ENCODE measurements at places on chromosomes 16 and 17. TPM values are rescaled to one million over a fixed set of nuclear protein-coding genes. Genes with fewer than 3 reads are reported as not detected.
A peak's percentile ranks its signal among the peaks of the same experiment; 100 is the strongest.

- DNase-seq = peak; percentile 97
Observed at GRCh38 chr16:30409125-30410060, 2.0 kb downstream of the ZNF771 start.

GRCh38 chr16:65716737-65717700, 595.2 kb upstream of the CDH11 start:
- no peak for DNase-seq

DNA sequence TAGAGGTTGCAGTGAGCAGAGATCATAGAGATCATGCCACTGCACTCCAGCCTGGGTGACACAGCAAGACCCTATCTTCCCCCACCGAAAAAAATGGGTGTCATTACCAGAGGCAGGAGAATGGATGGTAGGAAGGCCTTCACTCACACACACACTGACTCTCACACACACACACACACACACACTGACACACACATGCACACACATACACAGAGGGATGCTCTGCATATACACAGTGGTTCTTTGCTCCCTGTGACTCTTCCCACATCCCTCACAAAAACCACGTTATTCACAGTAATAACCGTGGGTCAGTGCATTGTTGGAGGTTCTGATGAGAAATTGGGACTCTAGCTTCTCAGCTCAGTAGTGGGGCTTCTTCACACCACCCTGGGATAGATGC, 300.2 kb upstream of the N4BP1 start:
- DNase-seq = no peak

DNA sequence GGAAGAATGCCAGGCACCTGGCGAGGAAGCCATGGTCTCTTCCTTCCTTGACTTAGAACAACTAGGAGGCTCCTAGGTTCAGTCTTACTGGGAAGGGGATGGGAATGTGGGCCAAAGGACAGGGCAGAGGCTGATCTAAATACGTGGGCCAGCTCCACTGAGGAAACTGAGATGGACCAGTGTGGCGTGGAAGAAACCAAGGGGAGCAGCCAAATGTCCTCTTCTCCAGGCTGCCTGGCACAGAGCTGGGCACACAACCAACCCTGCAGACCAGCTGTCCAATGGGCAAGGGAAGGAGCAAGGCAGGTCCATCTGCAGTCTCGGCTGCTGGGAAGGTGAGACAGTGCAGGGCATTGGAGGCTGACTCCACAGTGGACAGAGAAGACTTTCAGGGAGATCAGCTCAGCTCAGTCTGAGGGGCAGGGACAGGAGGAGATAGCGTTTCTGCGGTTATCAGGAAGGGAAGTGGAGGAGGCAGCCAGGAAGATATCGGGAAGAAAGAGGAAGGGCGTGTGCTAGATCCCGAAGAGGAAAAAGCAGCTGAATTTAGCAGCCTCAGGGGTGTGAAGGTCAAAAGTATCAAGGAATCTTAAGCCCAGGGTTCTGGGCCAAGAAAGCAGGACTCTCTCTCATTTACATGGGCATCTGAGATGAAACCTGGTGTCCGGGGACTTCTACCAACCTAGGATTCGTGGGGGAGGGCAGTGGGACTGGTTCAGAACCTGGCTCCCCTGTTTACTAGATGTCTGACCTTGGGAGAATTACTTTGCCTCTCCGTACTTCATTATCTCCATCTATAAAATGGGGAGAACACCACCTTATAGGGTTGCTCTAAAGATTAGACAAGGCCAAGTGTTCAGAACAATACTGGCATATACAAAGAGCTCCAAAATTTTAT, 1.8 kb downstream of the KIFC3 start:
- DNase-seq = no peak

GRCh38 chr17:30095507-30096244, 20.9 kb upstream of the NSRP1 start:
- no peak for DNase-seq

POLDIP2 gene
- total RNA-seq = 73.5 TPM

All from glutamatergic neuron (in vitro differentiated cells).